Skin of body (tissue), 3 donors: ENCODE measurements at places on chromosomes 7 and 10. TPM values are rescaled to one million over a fixed set of nuclear protein-coding genes. Genes with fewer than 3 reads are reported as not detected.
A peak's percentile ranks its signal among the peaks of the same experiment; 100 is the strongest.

GRCh38 chr7:83162402-83163256 is at the start of gene PCLO:
TSS of gene PCLO (minus strand) at chr7:83162884. CDS start at chr7:83162592, 292 bp downstream.
- DNase-seq = peak; percentile 6

OR2AE1 gene
- not detected for total RNA-seq

- no peak for DNase-seq
Observed at GRCh38 chr7:129334473-129334872, 99.8 kb upstream of the STRIP2 start.

DNA sequence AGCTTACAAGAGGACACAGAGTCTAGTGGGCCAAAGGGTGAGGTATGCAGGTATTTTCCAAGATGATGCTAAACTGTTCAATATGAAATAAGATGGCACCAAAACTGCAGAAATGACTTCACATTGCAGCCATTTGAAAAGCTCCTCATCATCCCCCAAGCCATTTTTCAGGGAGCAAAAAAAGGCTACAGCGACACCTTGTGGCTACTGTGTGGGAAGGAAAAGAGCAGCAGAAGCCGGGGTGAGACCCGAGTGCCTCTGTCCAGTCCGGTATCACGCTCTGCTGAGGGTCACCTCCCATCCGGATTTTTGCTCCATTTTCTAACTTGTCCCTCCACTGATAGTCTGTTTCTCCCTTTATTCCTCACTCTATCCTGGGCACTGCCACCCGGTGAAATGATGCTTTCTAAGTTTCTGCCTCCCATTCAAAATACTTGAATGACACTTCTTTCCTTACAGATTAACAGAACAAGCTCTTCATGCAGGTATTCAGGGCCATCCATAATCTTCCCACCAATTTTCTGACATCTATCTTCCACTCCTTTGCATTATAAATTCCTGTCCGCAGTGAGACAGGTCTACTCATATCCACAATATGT is 220.2 kb downstream of the DGKI start:
- DNase-seq = no peak

DNA sequence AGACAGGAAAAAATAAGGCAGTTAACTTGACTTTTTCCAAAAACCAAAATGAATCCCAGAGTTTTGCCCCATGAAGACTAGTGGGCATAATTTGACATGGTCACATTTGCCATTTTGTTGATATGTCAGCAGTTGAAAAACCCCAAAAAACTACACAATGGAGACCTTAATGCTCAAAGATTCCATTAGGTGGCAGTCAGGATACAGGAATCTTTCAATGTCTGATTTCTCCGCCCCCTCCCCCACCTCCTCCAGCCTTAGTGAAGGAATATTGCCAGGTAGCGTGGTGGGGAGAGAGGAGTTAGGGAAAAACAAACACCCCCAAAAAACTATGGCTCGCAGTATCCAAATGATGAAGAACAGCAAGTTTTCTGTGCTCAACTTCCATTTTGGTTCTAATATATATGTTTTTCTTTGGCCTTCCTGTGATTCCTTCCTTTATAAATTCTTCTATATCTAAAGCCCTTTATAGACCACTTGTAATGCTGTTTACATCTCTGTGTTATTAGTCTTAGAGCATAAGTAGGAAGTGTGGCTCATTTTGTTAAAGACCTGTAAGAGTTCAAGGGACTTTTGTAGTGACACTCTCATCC is 6.7 kb upstream of the SMNDC1 start:
- DNase-seq = peak; percentile 30

DNA sequence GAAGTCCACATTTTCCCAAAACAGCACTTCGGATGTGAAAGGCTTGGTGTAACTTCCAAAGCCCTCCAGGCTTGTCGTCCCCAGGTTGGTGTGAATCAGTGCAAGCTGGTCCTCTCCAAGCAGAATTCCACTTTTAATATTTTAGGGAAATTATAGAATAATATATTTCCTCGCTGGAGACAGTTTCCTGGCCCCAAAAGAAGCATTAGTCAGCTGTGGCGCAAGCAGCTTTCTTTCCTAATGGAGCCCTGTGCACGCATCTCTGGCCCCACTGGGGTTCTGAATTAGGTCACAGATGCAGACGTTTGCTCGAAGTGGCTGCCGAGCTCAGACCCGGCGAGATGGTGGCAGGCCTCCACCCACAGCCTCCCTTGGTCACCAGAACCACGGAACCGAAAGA is 33.3 kb upstream of the MNX1 start:
- peak; percentile 13 for DNase-seq

GRCh38 chr10:82867056-82867455 is 992.1 kb downstream of the NRG3 start:
- DNase-seq = no peak

GRCh38 chr10:97901381-97901780 is 51.7 kb downstream of the GOLGA7B start:
- no peak for DNase-seq

DNA sequence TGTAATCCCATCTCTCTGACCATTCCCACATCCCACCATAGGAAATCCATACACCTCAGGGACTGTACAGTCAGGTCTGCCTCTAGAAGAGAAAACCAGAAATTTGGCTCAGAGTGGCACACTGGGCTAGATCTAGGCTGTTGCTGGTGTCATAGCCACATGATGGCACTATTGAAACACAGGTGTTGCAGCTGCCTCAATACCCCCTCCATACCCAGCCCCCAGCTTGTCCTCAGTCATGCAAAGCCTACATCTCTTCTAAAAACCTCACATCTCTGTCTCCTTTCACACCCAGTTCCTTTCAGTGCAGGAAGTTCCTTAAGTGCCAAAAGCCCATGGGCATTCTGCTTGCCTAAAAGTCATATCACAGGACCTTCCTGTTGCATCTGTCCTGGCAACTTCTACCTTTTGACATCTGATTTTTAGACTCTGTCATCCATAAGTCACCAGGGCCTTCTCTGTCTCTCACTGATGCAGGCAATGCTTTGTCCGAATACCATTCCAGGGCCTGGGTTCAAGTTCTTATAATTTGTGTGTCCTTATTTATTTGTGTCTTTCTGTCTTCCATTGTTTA is 27.0 kb upstream of the HIBADH start:
- DNase-seq = peak; percentile 46

- no peak for DNase-seq
Observed at GRCh38 chr7:36420307-36420706, 30.6 kb downstream of the ANLN start.

JCAD gene
- 17.2 TPM for total RNA-seq
